ENCODE measurements at places on chromosomes 5 and 9.

DNA sequence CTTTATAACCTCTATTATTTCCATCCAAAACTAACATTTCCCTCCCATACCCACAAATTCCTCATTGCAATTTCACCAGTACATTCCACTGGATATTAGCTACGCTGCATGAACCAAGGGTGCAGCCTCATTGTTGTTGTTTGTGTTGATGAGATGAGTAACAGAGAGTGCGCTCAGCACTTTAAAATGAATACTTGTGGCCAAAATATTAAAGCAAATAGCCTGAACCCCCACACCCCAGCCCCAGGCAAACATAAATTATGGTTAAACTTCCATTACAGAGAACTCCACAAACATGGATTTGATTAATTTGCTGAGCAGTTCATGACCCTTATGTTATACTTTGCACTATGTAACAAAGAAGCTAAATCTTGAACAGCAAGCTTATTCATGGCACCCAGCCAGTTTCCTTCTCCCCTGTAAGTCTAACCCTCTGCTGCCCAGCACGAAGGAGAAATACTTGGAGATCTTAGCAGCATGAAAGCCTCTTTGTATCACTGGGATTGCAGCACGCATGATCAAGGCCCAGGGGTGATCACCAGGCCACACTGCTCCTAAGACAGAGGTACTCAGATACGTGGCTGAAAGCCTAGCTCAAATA lies 205.0 kb downstream of the DOCK8 start:
- DNase-seq: no peak

- no peak for DNase-seq
Observed at GRCh38 chr5:6403416-6403815, 25.1 kb upstream of the MED10 start.

DNA sequence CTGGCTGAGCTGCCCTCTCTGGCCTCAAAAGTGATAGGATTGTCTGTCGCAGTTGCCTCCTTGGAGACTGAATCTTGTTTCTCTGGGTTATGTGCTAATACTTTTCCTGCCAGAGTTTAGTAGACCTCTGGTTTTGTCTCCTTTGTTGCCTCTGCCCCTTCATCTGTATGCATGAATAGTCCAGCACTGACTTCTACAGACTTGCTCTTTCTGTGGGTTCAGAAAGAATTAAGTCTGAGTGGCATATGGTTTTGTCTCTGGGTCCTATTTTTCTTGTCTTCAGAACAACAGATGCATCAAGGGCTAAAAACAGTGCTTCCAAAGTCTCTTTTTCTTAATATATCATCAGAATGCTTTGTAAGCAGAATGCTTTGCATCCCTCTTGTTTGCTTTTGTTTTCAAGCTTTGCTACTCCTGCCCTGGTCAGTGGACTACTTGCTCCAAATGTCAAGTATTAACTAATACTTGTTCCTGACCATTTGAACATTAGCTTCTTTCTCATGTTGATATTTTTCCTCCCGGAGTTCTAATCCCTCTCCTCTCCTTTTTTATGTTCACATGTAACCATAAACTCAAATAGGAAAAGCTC lies 131.7 kb downstream of the UNC13B start:
- DNase-seq: no peak

- no peak for DNase-seq
Observed at GRCh38 chr5:166834246-166834645, 1457.2 kb upstream of the WWC1 start.

GRCh38 chr5:93623153-93623552 lies 40.1 kb downstream of the NR2F1 start:
- DNase-seq: no peak

- no peak for DNase-seq
Observed at GRCh38 chr5:156824800-156825199, 25.3 kb upstream of the PPP1R2B start.

GRCh38 chr5:146048994-146049703 lies 56.2 kb downstream of the PLAC8L1 start:
- DNase-seq: no peak

DNA sequence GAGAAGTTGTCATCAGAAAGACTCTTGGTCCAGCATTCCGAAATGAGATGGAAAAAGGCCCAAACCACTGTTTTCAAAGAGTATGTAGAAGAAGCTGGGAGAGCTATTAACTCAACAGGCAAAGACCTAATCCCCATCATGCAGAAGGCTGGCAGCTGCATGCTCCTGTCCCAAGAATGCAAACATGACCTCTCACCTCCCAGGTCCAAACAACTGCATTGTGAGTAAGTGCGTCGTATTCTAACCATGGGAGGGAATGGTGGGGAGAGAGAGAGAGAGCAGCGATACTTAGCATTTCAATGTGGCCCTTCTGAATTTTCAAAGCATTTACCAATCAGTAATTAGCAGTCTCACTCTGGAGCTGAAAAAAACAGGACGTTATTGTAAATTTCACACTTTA lies 27.6 kb downstream of the TRPC7 start:
- DNase-seq: no peak

DNA sequence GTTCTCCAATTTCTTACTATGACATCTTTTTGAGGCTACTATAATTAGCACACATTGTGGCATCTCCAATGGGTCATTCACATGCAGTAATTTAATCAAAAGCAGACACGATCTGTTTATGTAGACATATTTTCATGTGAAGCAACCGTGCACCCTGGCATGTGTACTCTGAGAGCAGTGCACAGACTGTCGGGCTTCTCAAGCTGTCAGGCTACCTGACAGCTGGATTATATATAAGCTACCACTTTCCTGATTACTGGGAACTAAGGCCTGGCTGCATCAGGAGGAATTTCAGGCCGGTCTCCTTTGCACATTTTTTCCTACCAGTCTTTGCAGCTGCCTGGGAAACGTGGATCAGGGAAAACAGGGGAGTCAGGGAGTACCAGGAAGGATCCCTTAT lies 197.5 kb downstream of the MAPKAP1 start:
- no peak for DNase-seq

- no peak for DNase-seq
Observed at GRCh38 chr5:162487528-162488525, 420.3 kb downstream of the GABRG2 start.

GRCh38 chr5:110757118-110757729 lies 18.4 kb downstream of the SLC25A46 start:
- no peak for DNase-seq

All from stimulated activated CD8-positive, alpha-beta memory T cell treated with anti-CD3 and anti-CD28 coated beads, Interleukin-4, amount 100 ng/mL, for 1 hour (primary cell).